NCI-H524 (cell line): ENCODE measurements at places on chromosomes 6 and 20.

- DNase-seq = peak; percentile 61
Measured at GRCh38 chr6:143745166-143746133, 67.7 kb downstream of the PHACTR2 start.

DNA sequence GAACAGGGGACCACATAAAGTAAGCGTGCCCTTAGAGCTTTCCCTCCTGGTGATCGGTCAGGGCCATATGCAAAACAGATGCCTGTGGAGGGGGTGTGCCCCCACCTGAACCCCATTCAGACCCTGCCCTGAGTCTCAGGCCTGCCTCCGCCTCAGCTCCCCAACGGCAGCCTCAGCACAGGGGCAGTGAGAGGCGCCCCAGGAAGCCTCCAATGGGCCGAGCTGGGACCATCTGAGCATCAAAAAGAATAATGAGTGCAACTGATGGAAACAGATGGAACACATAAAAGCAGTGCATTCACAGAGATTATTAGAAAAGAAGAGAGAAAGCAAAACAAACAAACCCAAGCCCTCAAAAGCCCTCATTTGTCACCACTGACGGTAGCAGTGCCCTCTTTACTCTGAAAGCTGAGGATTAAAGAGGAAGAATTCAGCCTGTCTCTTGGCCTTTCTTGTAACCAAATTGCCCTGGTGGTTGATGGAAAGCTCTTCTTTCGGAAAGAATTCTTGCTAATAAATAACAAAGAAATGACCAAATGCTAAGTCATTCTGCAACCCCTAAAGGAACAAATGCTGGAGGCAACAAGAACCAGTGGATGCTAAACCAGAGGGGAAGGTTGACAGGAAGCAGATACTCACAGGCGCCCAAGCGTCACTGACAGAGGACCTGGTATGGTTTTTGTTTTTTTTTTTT lies 6.8 kb downstream of the ADISSP start:
- no peak for DNase-seq

DNA sequence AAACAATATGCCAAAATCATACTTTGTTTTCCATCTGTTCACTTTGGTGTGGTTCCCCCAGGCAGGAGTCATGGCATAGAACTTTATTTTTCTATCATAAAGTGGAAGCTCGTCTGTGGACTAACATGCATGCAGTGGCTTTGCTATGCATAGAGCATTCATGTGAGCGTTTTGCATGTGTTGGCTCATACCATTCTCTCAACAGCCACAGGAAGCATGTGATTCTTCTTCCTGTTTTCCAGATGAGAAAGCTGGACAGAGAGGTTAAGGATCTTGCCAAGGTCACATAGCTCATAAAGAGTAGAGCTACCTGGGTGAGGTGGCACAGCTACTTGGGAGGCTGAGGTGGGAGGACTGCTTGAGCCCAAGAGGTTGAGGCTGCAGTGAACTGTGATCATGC lies 123.4 kb upstream of the HDGFL1 start:
- no peak for DNase-seq

- DNase-seq = peak; percentile 80
Measured at GRCh38 chr6:27297857-27298730, 14.0 kb downstream of the POM121L2 start.

DNA sequence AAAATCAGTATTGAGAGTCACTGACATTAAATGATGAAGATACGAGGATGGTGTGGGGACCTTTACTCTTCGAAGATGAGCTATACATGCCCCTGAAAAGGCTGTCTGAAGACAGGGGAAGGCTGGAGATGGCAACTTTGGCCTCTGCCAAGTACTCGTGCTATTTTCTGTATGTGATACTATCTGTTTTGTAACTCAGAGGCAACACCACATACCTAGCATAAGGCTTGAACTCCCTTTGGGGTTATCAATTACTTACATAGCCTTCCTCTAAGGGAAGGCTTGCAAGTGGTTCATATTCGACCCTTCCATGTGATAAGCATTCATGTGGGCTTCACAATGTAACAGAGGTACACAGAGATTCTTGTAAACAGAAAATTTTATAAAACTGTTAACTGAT lies 68.7 kb upstream of the FBXO30 start:
- DNase-seq = no peak

GRCh38 chr6:144094731-144095133 lies 641 bp downstream of the SF3B5 start:
- no peak for DNase-seq
